ENCODE measurements at places on chromosomes 16 and 17.
A peak's percentile ranks its signal among the peaks of the same experiment; 100 is the strongest.

GRCh38 chr17:10790491-10791401 lies 13.2 kb downstream of the TMEM238L start:
- no peak for DNase-seq

DNA sequence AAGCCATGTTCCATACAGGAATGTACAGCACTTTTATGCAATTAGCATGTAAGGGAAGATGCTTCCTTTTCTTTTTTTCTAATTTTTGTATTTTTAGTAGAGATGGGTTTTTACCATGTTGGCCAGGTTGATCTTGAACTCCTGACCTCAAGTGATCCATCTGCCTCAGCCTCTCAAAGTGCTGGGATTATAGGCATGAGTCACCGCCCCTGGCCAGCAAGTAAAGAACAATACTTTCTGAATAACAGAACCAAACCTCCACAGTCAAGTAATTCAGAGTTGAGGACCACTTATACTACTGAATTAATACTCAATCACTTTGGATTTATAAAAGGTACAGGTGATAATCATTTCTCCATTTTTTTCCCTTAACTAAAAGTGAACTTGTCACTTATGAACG lies 13.0 kb downstream of the C16orf87 start:
- DNase-seq, result peak; percentile 13

DNA sequence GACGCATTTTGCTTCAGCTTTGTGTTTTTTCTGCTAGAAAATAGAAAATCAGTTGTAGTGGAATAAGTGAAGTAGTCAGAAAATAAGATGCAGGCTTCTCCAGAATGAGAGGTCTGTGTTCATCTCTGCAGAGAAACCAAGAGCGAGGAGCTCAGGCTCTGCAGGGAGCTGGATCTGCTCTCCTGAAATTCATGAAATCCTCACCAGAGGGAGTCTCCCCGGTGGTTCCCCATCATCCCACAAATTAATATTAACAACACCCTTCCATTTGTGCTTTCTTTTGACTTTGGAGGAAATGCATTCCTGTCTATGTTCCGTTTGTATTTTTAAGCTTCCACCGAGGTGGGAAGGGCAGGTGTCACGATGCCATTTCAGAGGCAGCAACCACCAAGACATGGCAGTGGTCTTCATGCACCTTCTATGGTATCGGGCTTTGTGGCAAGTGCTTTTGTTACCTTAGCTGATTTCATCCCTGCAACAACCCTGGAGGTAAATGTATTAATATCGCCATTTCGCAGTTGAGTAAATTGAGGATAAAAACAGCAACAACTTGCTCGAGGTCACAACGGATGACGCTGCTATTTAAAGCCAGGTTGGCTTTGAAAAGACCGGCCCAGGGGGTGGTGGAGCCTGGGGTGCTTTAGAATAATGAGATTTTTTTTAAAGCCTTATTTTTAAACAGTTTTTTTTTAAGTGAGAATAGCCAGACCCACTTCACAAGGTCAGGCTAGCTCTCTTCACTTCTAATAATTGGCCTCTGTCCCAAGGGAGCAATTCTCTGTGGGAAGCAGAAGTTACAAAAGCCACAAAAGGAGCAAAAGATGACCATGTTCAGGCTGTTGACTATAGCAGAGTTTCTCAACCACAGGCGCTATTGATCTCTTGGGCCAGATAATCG lies 367.6 kb upstream of the ERCC4 start:
- DNase-seq, result no peak

DNA sequence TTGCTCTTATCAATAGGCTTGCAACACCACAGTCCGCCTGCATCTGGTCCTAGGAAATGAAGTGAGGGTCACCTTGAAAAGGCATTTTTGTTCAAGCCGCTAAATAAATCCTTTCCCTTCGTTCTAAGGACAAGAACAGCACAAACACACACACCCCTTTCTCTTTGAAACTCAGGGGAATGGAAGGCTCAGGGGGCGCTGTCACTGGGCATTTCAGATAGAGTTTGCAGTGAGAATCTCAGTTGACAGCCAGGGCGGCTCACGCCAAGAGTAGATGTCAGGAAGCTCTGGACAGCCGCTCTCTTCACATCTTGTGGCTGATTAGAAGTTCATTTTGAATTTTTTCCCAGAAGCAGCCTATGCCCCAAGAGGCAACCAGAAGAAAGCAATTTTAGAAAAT lies 39.8 kb downstream of the ABAT start:
- DNase-seq, result no peak

DNA sequence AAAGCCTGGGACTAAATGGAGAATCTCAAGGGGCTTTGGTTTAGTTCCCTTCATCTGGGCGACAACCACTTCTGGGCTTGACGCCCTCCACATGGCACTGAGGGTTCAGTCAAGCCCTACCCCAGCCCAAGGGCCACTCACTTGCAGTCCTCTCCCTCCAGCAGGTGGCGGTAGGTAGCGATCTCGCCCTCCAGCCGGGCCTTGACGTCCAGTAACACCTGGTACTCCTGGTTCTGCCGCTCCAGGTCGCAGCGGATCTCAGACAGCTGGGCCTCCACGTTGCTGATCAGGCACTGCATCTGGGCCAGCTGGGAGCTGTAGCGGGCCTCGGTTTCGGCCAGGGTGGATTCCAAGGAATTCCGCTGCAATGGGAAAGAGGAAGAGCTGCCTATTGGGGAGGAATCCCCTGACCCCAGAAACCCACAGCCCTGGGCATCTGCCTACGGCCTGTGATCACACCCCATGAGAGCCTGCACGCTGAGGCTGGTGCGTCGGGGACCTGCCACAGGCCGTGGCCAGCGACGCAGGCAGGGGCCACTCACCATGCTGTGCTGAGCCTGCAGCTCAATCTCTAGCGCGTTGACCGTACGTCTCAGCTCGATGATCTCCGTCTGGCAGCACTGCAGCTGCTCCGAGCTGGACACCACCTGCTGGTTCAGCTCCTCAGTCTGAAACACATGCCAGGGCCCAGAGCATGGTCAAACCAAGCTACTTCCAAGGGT lies 2.7 kb downstream of the KRT36 start:
- peak; percentile 18 for DNase-seq

DNA sequence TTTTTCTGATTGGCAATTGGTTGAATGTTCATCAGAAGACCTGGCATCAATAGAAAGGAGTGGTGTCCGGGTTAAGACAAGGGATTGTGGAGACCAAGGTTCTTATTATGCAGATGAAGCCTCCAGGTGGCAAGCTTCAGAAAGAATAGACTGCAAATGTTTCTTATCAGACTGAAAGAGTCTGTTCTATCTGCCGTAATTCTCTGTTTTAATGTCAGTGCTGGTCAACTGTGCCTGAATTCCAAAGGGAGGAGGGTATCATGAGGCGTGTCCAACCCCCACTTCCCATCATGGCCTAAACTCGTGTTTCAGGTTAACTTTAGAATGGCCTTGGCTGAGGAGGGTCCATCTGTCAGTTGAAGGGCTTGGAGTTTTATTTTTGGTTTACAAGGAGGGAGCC lies 60.4 kb upstream of the AKTIP start:
- no peak for DNase-seq

DNA sequence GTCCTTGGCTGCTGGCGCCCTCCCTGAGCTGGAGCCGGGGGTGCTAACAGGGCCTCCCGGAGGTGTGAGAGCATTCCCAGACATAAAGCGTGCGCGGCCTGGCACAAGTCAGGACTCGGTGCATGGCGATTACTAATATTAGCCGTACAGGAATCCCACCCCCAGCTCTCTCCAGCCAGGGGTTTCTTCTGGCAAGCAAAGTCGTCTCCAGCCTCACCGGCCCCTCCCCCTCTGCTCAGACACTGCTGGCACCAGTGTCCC lies 5.0 kb downstream of the CASKIN1 start:
- DNase-seq, result no peak

DNA sequence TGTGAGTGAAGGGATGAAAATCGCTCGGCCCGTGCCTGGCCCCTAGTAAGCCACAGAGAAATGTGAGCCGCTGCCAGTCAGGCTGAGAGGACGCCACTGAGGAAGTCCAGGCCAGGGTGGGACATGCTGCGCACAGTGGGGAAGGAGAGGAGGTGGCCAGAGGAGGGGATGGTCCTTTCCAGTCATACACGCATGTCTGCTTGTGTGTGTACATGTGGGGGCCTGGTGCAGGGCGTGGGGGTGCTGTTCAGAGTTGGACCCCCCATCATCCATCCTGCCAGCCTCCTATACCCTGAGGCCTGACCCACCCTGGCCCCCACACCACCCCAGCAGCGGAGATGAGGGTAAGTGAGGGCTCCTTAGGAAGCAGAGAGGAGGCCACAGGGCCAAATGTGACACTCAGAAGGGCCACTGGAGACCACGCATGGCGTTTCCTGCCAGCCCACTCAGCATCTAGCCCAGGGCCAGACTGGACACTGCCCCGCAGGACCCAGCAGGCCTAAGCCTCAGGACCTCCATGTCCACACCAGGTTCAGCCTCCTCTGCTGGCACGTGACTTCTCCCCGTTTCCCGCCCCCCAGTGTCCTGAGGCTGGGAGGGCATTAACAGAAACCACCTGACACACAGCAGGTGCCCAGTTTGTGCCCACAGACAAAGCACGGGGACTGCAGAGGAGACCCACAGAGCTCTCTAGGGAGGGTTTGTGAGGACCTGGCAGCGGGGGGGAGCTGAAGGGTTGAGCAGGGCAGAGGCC lies 7.0 kb downstream of the DOC2A start:
- DNase-seq, result no peak

DNA sequence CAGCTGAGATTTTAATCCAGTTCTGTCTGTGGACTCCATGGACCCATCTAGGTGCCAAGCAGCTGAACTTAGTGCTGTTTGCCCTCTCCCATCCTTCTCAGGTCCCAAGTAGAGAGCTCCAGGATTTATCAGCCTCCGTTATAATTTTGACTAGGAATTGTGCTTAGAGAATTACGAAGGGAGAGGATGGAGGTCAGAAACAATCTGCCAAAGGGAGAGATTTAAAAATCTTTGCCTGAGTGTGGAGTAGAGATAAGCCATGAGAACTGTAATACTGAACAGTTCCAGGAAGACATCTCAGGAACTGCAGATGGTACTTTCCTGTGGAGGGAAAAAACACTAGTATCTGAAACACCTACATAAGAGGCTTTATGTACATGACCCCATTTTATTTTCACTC lies 27.0 kb downstream of the CEP95 start:
- DNase-seq, result no peak

- no peak for DNase-seq
These were observed 128.8 kb upstream of the ASIC2 start for GRCh38 chr17:33421933-33422332.

- DNase-seq, result no peak
These were observed 498 bp downstream of the PIMREG start for GRCh38 chr17:6444571-6445335.

DNA sequence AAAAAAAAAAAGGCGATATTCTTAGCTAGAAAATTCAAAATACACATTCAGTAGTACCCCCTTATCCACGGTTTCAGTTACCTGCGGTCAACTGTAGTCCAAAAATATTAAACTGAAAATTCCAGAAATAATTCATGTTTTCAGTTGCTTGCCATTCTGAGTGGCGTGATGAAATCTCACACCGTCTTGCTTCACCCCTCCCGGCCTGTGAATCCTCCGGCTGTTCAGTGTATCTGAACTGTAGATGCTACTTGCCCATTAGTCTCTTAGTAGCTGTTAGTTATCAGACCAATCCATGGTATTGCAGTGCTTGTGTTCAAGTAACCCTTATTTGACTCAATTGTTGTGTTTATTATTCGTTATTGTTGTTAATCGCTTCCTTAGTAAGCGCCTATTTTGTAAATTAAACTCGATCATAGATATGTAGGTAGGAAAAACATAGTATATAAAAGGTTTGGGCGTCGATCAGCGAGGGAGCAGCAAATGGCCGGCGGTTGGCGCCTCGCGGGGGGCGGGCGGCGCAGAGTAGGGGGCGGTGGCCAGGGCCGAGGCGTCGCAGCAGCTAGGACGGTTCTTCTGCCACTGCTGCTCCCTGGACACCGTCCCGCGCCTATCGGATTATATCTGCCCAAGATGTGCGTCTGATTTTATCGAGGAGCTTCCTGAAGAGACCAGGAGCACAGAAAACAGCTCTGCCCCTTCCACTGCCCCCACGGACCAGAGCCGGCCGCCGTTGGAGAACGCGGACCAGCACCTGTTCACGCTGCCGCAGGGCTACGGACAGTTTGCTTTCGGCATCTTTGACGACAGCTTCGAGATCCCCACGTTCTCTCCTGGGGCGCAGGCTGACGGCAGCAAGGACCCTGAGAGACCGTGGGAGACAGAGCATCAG lies 39.8 kb upstream of the AKAP1 start:
- DNase-seq, result no peak

DNA sequence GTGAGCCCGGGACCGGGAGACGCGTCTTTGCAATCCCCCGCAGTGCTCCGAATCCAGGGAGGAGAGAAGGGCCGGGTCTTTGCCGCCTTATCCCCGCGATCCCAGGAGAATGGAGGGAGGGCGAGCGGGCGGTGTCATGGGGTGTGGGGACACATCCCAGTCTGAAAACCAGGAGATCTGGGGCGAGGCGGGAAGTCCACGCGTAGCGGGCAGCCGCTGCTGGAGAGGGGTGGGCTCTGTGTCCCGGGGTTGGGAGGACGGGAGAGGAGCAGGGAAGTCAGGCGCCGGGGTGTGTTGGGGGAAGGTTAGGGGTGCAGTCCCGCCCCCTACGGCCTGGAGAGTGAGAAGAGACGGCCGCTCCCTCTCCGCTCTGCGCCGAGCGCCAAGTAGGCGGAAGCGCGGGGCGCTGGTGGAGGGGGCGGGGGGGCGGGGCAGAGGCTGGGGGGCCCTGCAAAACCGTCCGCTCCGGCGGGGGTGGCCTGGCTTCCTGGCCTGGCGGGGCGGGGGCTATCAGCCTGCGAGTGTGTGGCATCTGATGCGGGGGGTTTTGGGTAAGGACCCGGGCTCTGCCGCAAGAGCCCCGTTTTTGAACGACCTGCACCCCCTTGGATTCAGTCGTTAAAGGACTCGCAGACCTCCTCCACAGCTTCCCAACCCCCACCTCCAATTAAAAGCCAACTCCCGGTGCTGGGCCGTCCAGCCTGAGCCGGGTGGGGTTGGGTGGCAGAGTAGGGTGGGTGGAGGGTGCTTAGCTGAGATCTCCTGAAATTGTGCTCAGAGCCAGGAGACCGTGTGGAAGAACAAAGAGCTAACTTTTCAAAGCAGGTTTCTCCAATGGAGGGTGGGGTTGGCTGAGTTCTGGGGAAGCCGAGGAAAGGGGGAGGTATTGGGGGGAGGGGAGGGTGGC lies 654 bp downstream of the LASP1 start:
- no peak for DNase-seq

DNA sequence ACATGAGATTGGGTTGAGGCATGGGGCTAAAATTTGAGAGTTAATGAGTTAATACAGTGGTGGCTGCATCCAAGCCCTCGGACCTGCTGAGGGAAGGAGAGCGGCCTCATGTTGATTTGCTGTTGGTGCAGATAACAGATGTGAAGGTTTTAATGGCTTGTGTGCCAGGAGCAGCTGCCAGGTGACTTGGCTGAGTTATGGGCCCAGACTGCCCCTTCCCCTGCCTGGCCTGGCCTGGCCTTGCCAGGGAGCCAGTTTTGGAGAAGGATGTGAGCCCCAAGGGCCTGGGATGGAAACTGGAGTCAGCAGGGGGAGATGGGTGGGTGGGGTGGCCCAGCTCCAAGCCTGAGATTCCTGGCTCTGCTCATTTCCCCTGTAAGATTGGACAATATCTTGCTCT lies 230.1 kb downstream of the CBLN1 start:
- DNase-seq, result no peak

All from common myeloid progenitor, CD34-positive (primary cell).